CD4-positive, alpha-beta memory T cell (primary cell): ENCODE measurements at places on chromosomes 3 and 15. TPM values are rescaled to one million over a fixed set of nuclear protein-coding genes. Genes with fewer than 3 reads are reported as not detected.

- DNase-seq = no peak
Measured at GRCh38 chr3:130950641-130951040, 56.8 kb downstream of the ATP2C1 start.

- DNase-seq = no peak
Measured at GRCh38 chr3:49339581-49339940, 292 bp downstream of the USP4 start.

DNA sequence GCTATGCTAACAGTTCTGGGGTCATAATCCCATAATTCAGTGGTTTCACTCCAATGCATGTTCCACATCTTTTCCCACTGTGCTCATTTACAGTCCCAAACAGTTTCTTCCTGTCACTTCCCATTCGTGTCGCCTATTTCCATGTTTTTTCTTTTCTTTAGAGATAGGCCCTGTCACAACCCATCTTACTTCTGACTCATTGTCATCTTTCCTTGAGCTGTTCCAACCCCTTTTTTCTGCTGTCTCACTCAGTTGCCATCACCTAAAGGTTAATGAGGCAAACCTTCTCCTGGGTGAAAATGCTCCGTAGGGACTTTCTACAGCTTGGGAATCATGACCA is 814.5 kb downstream of the VGLL3 start:
- no peak for DNase-seq

DNA sequence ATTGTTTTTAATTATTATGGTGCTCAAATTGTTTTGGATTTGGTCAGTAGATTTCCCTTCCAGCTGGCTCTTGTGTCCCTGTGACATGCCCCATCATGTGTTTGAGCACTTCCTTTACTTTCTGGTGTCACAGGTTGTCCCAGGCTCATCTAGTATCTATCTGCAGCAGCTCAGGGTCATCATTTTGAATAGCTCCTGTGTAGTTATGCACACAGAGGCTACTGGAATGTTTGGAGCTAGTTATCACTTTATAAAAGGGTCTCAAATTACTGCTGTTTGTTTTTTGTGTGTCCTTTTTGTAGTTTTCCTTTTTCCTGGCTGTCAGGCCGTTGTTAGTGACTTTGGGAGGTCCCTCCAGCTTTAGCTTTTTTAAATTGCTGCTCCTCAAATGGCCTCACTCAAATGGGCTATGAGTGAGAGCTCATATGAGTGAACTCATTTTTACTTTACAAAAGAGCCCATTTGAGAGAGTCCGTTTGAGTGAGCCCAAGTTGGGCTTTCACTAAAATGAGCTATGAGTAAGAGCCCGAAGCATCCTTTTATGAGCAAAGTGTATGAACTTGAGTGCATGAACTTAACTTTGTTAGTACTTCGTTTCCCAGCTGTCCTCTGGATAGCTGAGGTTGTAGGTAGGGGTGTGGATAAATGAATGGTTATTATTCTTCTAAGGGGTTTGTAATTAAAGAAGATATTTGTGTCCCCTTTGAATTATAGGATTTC is 43.8 kb downstream of the SQOR start:
- no peak for DNase-seq

DNA sequence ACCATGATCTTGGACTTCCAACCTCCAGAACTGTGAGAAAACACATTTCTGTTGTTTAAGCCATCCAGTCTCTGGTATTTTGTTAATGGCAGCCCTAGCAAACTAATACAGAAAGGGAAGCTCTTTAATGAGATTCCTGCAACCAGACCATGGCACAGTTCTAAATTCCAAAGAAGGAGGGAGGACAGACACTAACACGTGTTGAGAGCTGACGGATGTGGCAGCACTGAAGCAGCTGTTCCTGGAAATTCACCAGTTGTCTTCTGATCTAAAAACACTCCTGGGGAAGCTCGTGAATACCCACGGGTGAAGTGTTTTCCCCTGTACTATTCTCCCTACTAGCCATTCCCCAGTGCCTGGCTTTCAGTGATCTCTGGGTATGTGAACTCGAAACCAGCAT is 56.7 kb downstream of the RPL22L1 start:
- DNase-seq = no peak

- no peak for DNase-seq
Measured at GRCh38 chr3:148865049-148865448, at the start of gene CPA3. TSS of gene CPA3 (plus strand) at chr3:148865296. CDS start at chr3:148865308, 12 bp downstream.

- no peak for DNase-seq
Measured at GRCh38 chr15:90901175-90902039, 1.7 kb upstream of the MAN2A2 start.

GRCh38 chr15:80712956-80713355 is 17.8 kb downstream of the ABHD17C start:
- no peak for DNase-seq

DNA sequence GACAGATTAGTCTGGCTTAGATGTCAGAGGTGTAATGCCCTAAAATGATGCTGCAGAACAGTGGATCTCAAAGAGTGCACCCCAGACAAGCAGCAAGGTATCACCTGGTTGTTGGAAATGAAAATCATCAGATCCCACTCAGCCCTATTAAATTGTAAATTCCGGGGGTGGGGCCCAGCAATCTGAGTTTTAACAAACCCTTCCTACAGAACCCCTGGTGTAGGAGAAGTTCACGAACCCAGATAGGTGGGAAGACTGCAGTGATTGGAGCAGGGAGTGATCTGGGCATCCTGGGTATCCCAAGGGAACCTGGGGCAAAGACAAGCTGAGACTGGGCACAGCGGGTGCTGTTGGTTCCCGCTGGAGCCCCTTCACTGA is 24.3 kb upstream of the THRB start:
- no peak for DNase-seq

GRCh38 chr3:175741951-175742350 is 882.8 kb downstream of the NAALADL2 start:
- DNase-seq = no peak

- DNase-seq = no peak
Measured at GRCh38 chr3:52679811-52680210, 5.9 kb downstream of the PBRM1 start.

DNA sequence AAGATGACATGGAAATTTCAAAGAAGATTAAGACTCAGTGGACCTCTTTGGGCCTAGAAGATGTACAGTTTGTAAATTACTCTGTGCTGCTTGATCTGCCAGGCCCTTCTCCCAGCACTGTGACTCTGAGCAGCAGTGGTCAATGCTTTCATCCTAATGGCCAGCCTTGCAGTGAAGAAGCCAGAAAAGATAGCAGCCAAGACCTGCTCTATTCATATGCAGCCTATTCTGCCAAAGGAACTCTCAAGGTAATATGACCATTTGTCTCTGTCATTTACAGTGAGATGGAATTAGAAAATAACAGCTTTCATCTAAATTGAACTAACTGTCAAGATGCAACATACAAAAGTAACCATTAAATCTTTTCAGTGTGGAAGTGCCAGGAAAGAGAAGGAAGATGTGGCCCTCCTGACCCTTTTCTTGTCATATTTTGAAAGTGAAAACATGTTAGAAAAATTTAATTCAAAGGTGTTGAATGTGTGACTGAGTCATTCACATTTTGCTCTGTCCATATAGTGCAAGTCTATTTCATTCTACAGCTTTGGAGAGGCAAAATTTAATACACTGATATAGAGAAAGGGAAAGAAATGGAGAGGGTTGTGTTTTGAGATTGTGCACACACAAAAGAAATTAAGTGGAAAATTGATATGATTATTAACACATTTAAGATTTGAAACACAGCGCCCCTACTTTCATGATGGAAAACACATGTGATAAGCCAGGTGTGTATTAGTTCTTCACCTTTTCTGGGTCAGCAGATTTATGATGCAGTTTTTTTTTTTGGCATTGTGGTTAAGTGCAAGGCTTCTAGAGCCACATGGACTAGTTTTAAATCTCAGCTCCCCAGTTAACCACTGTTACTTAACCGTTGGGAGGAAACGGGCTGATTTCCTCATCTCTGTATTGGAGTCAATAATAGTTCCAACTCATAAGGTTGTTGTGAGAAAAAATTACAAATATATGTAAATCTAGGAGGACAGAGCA is 375.1 kb downstream of the NAALADL2 start:
- DNase-seq = no peak

GRCh38 chr3:123552095-123552714 is 32.6 kb downstream of the HACD2 start:
- DNase-seq = peak; percentile 6

GRCh38 chr15:53389271-53390037 is 370.0 kb downstream of the WDR72 start:
- DNase-seq = no peak

GRCh38 chr15:65561934-65562333 is 31.7 kb downstream of the HACD3 start:
- DNase-seq = no peak

DNA sequence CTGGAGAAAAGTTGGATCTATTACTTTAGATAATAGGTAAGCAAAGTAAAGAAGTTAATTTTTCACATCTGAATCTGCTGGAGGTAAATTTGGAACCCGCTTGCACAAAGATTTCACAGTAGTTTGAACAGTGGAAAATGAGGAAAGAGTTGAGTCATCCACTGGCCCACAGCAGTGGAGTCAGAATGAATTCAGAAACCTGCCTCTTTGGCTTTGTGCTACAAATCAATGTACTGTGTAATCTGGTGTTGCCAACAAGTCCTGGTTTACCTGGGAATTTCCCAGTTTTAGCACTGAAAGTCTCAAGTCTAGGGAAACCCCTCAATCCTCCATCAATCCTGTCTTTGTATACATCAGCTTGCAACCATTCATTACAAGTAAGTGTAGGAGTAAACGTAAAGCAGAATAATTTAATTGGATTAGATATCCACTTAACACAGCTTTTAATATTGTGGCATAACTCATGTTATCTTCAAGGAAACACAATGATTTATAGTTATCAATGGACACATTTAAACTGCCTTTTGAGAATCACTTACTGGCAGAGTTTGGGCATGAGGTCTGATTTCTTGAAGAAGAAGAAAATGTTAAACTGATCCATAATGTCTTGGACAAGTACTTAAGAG is 100.6 kb downstream of the DCLK3 start:
- no peak for DNase-seq

GRCh38 chr3:34106879-34107278 is 308.4 kb downstream of the PDCD6IP start:
- no peak for DNase-seq

DNA sequence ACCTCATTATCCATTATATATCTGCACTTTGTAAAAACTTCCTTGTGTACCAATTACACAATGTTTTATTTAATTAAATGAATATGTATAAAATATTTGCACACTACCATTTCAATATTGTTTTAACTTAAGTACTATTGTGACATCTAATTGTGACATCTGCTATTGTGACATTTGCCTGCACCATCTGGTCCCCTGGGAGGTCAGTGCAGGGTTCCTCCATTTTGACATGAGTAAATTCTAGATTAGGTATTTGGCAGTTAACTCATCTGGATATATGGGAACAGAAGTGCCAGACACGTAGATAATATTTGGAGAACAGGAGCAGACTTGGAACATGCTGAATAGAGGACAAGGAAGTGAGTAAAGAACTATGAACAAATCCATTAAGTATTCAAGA is 332.1 kb downstream of the VGLL3 start:
- no peak for DNase-seq

DNA sequence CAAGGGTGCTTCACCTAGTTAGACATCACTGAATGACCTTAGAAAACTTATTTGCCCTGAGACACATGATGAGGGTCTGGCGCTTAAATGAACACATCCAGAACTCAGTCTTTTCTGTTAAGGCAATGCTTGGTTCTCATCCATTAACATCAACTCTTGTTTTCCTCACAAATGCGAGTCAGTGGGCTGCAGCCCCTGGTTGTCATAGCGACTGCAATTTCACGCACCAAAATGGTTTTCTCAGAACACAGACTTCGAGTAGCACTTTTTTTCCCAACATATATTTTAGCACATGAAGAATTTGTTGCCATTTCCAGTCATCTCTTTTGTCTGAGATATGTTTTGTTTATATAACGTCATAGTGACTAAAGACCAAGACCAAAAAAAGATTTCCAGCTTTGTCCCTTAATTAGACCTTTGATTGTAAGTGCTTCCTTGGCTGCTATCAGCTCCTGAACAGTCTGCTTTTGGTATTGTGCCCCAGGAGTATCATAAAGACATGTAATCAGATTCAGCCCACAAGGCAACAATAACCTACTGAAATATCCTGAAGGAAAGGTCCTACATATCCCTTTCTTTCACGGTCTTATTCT is 68.5 kb downstream of the GPR176 start:
- no peak for DNase-seq

GRCh38 chr15:97446138-97446537 is 514.4 kb upstream of the ARRDC4 start:
- DNase-seq = no peak

GRCh38 chr3:149970716-149971402 is at the start of gene PFN2:
TSS of gene PFN2 (minus strand) at chr3:149970895. CDS start at chr3:149970856, 39 bp downstream.
- DNase-seq = peak; percentile 67

- no peak for DNase-seq
Measured at GRCh38 chr15:42611532-42611931, 36.1 kb downstream of the STARD9 start.

- DNase-seq = no peak
Measured at GRCh38 chr3:113897373-113897777, 50.4 kb upstream of the ZDHHC23 start.

DNA sequence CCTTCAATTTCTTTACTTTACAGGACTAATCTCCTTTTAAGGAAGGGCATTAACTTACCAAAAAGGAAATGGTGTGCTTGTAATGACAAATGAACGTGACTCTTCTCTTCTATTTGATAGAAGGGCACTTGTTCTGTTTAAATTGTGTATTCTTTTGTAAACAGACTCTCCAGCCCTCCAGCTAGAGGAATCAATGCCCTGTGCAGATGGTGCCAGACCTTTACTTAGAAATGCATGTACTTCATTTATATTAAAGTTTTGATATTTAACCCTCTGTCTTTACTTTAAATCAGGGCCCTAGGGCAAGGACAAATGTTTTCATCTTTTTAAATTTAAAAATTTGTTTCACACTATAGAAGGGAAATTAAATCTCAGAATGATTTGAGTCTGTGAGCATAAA is 355.1 kb downstream of the GBE1 start:
- no peak for DNase-seq

GRCh38 chr3:12777171-12777570 is 18.1 kb upstream of the TMEM40 start:
- no peak for DNase-seq

The NUP210 gene
- polyA plus RNA-seq = 20.5 TPM

The PARP15 gene
- 7.6 TPM for polyA plus RNA-seq

The TMC3 gene
- 0.05 TPM for polyA plus RNA-seq

The ZBED2 gene
- polyA plus RNA-seq = 1.4 TPM

The TMOD2 gene
- 2.8 TPM for polyA plus RNA-seq

The ENTPD3 gene
- not detected for polyA plus RNA-seq

The CD86 gene
- 0.31 TPM for polyA plus RNA-seq

The SMAD3 gene
- polyA plus RNA-seq = 14.6 TPM

The GAP43 gene
- not detected for polyA plus RNA-seq

The HRG gene
- not detected for polyA plus RNA-seq

The SIN3A gene
- polyA plus RNA-seq = 25.9 TPM
